Hindlimb muscle (tissue), 1 donor: ENCODE measurements at places on chromosomes 1 and 21.

GRCh38 chr21:42039470-42039901, 29.3 kb upstream of the ZBTB21 start:
- no peak for DNase-seq

DNA sequence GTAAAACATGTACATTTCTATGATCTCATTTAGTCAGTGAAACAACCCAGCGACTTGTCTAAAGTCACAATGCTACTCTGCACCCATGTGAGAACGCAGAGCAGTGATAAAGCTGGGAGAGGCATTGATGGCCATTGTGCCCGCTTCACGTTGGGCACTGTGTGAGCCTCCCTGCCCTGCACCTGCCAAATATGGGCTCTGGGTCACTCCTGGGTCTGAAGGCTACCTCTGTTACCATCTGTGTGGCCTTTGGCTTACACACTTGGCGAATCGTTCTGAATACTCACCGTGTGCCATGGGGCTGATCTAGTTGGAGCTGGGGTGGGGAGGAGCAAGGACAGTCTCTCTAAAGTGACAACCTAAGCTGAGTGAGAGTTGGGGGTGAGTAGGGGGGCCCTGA, 29.9 kb downstream of the PCSK9 start:
- DNase-seq = no peak

DNA sequence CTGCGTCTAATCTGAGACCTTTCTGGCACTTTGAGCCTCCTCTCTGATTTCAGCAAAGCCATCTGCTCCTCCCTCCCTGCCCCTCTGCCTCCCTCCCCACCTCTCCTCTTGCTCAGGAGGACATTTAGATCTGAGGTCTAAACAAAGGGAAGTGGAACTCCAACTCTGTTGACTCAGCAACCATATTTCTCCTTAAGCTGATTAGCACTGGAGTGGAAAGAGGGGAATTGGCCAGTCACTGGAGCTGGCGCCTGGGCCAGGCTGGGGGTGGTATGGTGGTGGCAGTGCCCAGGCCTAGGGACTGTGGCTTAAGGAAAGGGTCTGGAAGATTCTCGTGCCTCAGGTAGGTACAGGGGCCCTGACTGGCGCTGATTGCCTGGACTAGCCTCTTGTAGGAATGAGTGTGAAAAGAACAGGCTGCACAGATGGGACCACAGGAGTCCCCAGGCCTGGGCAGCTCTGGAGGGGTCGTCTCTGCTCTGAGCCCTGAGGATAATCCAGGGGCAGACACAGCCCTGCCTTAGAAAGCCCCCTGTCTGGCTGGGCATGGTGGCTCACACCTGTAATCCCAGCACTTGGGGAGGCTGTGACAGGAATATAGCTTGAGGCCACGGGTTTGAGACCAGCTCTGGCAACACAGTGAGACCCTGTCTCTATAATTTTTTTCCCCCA, 11.9 kb downstream of the SH2D2A start:
- DNase-seq = no peak

- DNase-seq = no peak
These were observed 2.9 kb upstream of the MTF1 start for GRCh38 chr1:37862330-37862729.

- DNase-seq = no peak
These were observed 9.3 kb downstream of the RAB4A start for GRCh38 chr1:229280037-229280828.

DNA sequence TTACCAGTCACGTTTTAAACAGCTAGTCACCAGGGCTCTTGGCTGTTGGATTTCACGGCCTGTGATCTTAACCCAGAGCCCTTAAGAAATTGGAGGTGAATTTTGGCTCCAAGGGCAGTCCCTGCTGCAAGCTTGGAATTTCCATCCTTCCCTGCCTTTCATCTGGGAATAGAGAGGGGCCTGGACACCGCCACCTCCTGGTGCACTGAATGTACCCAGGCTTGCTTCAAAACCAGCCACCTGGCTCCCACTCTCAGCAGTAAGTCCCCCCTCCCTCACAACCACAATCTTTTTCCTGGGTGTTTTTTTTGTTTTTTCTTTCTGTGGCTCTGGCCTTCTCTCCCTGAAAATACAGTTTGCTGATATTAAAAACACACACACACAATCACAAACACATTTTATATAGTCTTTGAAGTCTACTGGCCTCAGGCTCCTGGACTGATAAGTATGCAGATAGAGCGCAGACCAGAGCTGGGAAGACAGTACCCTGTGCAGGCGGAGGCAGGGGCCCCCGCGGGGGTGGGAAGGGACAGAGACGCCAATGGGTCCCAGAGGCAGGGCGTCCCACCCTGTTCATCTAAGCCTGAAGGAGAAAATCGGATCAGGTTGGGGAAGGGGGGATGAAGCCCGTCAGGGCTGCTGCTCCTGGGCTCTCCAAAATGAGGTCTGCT, 65.8 kb upstream of the IGSF21 start:
- no peak for DNase-seq

DNA sequence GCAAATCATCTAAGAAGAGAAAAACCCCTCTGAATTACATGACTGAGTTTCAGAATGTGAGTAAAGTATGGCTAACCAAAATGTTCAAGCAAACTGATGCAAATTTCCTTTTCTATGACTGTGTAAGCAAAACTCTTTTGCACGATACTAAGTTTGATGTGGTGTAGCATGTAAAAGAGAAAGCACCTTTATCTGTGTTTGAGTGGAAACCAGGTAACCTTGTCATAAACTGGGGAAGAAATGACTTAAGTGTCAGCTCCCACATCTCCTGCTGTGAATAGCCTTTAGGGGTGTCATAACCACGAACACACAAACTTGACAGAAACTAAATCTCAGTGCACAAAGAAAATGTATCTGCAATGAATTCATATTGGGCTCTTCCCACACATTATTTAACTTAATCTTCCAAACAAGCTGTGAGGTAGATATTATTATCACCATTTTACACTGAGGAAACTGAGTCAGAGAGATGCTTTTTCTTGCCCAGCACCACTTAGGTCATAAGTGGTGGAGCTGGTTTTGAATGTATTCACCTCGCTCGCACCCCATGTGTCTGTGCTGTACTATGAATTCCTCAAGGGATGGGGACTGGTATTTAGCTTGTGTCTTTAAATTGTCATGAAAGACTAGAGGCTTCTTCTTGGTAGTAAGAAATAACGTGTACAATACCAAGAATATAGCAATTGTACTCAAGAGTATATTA, 32.9 kb upstream of the IL12RB2 start:
- DNase-seq = no peak

DNA sequence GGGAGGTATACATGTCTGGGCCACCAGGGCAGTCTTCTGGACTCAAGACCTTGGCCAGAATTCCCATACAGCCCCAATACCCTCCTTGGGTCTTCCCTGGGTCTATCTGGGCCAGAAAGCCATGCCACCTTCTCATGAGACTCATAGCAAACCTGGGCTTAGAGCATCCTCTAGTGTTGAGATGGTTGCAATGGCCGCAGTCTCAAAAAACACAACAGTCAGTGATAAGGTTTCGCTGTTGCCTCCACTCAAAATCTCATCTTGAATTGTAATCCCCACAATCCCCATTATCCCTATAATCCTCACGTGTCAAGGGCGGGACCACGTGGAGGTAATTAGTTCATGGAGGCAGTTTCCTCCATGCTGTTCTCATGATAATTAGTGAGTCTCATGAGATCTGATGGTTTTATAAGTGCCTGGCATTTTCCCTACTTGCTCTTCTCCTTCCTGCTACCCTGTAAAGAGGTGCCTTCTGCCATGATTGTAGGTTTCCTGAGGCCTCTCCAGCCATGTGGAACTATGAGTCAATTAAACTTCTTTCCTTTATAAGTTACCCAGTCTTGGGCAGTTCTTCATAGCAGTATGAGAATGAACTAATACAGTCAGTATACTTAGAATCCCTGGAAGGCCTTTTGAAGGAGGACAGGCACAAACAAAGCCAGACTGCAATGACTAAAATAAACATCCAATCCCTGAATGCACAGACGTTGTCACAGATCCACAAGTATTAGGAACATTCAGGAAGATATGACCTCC, 77.0 kb downstream of the CTH start:
- no peak for DNase-seq

DNA sequence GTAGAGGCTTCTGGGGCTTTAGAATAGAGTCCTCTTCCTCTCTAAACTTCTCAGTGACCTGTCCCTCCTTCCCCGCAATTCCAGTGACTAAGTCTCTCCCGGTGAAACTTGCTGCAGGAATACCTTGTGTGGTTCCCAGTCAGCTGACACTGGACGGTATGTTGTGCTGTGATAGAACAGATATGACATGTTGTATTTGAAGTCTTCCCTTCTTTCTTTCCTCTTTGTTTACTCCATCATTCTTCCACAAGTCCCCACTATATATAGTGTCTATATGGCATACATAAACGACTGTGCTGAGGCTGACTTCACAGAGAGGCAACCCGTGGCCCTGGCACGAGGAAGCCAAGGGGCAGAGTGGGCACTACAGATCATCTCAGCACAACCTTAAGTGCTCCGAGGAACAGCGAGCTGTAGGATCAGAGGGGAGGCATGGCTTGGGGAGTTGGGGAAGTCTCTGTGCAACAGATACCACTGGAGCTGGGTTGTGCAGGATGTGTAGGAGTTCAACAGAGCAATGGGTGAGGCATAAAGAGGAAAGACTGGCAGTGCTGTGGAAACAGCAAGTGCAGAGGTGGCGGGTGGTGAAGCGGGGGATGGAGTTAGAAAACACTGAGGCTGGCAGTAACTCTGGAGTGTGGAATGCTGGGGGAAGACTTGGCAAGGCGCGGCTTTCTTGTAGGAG, 237.8 kb downstream of the TRABD2B start:
- no peak for DNase-seq

- no peak for DNase-seq
These were observed 16.8 kb downstream of the APP start for GRCh38 chr21:26153758-26154157.

DNA sequence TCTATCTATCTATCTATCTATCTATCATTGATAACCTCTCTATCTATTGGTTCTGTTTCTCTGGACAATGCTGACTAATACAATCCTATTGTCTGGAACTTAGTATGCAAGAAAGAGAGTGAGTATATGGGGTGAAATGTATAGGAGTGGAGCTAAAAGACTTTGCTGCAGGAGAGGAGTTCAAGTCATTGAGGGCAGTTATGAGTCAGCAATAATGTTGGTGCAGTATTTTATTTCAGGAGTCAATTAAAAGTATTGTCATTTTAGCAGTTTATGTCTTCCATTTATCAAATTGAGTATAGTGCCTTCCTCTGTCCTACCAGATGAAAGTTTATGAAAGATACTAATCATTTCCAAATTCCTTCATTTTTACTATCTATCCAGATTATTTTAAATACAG, 55.8 kb downstream of the MAP3K7CL start:
- DNase-seq = no peak
